Hypothalamus (tissue), 51 donors: ENCODE measurements at places on chromosomes 12 and 14.

GRCh38 chr12:132653567-132654290, 33.4 kb downstream of the POLE start:
- DNase-seq: no peak

GRCh38 chr14:58362798-58363412, 32.8 kb upstream of the TOMM20L start:
- DNase-seq: no peak

- no peak for DNase-seq
Measured at GRCh38 chr12:114700392-114701103, 16.6 kb upstream of the TBX3 start.

DNA sequence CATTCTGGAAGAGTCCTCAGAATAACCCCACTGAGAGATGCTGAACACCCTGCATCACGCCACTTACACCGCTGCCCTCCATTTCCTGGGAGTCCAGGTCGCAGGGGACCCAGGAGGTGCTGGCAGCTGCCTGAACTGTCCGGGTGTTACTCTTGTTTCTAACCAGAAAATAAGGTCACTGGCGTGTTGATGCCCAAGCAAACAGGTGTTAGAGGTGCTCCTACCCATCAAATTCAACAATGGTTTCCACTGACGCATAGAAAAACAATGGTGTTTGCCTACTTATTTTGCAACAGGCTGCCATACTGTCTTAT, 23.8 kb downstream of the PITPNM2 start:
- DNase-seq: no peak
